ENCODE measurements at places on chromosomes 12 and 14.

- DNase-seq = no peak
These were observed 10.3 kb downstream of the KRT75 start for GRCh38 chr12:52423661-52424500.

GRCh38 chr12:122406701-122407164, 15.7 kb downstream of the CLIP1 start:
- DNase-seq = no peak

DNA sequence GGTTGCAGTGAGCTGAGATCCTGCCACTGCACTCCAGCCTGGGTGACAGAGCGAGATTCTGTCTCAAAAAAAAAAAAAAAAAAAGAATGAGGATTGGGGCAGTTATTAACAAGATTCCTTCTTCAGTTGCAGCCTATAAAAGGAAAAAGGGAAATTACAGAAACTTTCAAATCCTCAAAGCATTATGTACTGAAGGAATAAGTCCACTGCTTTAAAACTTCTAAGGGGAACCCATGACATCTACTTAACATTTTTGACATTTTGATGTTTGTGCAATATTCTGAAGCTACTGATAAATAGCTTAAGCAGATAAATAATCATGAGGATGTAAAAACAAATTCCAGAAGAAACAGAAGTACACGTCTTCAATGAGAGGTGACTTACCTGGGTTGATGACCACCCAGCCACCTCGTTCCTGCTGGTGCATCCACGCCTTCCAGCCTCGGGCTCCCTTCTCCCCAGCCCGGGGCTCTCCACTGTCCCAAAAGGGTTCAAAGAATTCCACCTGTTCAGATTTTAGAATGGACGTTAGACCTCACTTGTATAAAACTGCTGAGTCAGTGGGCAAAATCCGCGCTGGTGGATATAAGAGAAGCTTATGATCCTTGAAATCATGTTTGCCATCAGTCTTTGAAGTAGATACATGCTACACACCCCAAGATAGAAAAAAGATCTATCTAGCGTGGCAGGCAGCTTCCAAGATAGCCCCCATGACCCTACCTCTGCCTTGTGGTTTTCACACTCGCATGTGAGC, 33.7 kb downstream of the NRDE2 start:
- no peak for DNase-seq

DNA sequence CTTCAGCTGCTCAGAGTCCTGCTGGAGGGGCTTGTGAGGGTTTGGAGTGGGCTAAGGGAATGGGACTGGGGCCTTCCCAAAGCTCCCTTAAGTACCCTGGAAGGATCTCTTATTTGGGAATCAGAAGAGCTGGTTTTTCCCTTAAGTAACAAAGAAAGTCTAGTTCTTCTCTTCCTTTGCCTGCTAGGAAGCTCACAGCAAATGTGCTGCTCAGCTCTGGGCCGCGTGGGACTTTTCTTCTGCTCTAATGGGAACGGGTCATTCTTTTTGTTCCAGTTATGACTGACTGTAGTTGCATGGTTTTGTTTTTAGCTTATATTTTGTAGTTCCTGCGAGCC, 6.0 kb downstream of the KIF26A start:
- no peak for DNase-seq

DNA sequence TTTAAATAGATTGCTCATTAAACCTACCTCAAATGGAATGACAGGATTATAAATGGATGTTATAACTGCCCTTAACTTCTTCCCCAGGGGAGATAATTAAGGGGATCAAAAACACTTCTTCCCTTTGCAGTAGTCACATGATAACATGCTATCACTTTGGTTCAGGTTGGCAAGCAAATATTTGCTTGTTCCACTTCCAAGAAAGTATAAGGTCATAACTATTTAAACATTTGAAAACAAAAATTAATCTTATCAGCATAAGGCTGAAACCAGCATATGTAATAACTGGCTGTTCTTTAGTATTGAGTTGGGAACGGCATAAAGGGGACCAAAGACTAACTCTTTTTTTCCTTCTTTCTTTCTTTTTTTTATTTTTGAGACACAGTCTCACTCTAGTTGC, 2.4 kb upstream of the LYZ start:
- no peak for DNase-seq

DNA sequence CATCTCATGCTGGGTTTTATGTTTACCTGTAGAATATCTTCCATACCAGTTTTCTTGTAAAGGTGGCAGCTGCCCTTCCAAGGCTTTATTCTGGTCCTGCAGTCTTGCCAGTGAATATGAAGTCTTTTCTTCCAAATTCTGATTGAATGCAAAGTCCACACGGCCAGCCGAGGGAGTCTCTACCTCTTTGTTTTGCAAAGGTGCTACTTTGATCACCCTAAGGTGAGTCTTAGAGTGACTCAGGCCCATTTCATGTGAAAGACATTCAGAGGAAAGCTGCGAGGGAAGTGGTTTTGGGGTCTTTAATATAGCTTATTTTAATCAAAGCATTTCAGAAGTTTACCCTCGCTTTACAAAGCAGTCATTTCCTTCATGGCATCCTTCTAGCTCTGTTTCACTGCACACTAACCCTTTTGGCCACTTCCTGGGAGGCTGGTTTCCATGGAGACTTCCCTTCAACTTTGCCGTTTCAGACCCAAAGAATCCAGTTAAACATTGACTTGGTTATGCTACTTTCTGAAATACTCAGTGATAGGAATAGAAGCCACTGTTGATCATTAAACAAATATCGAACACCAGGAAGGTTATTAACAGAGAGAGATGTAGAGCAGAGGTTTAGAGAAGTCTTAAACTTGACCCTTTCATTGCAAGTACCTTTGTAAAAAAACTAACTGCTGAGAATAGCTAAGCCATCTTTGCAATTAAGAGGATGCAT, at the start of gene CCDC198:
Gene CCDC198 (minus strand): TSS at position 391 of the 715 bp plus-strand sequence. CDS start 142 bp downstream, at position 249.
- no peak for DNase-seq

DNA sequence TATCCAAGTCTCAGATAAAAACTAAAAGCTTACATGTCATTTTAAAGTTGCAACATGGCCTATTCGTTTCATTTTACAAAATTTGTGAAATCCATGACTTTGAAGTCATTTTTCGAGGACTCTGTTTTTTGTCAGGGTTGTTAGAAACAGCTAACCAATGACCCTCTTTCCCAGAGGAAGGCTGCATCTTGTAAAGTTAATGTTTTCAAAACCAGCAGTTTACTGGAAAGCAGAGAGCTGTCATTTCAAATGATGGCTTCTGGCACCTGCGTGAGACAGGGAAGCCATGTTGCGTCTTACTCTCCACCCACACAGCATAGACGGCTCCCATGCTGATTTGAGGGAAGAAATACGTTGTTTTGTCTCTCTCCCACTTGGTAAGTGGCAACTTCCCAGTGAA, 50.1 kb upstream of the RTRAF start:
- no peak for DNase-seq

- no peak for DNase-seq
These were observed 339.5 kb downstream of the PDZRN4 start for GRCh38 chr12:41527534-41528116.
